ENCODE measurements at places on chromosomes 7 and 10.

DNA sequence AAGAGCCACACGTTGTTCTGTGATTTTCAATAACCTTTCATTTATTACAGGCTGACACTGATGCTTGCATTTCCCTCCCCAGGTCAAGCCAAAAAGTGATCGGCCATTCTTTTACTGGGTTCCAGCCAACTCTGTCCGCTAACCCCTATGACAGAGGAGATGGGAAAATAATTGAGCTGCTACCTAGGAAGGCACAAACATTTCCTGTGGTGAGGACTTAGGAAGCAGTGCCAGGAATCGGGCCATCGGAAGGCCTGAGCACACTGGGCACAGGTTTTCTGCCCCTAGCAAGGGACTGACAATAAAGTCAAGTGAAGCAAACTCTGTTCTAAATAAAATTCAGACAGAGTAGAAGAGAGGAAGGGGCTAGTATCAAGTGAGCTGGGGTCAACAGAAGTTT lies 313.0 kb upstream of the AOAH start:
- no peak for DNase-seq

GRCh38 chr7:134394056-134394455 lies 64.8 kb downstream of the AKR1B1 start:
- DNase-seq: no peak

DNA sequence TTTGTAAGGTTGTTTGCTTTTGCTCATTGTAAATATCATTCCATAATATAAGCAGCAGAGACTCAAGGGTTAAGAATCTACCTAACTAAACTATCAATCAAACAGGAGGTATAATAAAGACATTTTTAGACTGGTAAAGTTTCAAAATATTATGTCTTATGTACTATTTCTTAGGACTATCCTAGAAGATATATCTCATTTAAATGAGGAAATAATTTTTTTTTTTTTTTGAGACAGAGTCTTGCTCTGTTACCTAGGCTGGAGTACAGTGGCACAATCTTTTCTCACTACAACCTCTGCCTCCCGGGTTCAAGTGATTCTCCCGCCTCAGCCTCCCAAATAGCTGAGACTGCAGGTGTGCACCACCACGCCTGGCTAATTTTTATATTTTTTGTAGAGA lies 80.9 kb upstream of the PARD3 start:
- no peak for DNase-seq

GRCh38 chr10:13633689-13634088 lies 46.9 kb downstream of the PRPF18 start:
- no peak for DNase-seq

DNA sequence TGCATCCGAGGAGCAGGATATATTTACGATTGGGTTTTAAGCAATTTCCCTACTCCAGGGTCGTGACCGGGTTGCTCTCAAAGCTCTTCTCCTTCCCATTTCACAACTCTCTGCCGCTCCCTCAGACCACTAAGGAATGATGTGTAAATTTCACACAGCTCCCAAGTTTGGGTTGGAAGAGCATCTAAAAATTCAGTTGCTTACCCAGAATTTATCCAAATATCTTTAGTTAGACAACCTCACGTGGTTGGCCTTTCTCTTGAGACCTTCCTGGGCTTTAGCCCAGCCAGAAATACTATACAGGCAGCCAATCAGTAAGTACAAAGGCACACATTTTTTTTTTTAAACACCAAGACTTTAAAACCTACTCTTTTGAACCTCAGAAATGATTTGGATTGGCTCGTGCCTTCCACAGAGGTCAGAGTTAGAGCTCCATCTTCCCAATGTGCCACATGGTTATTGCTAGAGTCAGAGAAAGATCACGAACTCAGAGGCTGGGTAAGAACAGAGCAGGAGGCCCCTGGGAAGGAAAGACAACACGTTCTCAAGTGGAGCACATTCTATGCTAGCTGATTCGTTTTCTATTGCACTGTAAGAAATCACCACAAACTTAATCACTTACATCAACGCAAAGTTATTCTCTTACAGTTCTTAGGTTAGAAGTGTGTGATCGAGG lies 335.4 kb upstream of the MGMT start:
- DNase-seq: no peak

- DNase-seq: peak; percentile 62
Measured at GRCh38 chr10:133275684-133276092, 980 bp downstream of the ADAM8 start.

DNA sequence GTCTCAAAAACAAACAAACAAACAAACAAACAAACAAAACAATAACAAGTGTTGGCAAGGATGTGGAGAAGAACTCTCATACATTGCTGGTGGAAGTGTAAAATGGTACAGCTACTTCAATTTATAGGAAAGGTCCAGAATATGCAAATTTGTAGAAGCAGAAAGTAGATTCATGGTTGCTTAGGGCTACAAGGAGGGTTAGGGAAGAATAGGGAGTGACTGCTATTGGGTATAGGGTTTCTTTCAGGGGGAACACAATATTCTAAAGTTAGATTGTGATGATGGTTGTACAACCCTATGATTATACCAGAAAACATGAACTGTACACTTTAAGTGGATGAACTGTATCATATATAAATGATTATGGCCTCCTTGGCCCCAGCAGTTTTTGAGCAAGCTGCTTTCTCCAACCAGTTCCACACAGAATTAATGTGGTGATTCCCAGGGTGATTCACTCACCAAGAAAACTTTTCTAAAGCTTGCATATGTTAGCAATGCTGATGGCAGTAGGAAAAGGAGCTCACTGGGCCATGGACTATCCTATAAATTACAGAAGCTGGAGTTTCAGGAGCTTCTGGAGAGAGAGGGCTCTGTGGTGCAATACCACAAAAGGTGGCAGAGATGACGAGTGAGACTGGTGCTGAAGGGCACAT lies 52.8 kb upstream of the KCNIP2 start:
- DNase-seq: no peak

DNA sequence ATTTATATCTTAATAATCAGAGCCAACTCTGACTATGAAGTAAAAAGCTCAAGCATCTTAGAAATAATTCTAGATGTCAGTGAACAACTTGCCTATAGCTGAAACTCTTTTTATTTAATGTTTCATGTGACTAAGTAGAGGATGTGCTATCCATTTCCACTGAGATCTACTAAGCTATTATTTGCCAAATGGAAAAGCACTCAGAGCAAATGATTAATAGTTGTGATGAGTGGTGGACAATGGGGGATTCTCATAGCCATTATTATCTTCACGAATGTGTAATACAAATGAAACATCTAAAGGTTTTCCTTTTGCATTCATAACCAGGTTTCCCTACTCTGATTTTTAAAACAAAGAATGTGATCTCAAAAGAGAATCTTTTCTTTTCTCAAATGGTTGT lies 126.6 kb upstream of the GNAI1 start:
- no peak for DNase-seq

DNA sequence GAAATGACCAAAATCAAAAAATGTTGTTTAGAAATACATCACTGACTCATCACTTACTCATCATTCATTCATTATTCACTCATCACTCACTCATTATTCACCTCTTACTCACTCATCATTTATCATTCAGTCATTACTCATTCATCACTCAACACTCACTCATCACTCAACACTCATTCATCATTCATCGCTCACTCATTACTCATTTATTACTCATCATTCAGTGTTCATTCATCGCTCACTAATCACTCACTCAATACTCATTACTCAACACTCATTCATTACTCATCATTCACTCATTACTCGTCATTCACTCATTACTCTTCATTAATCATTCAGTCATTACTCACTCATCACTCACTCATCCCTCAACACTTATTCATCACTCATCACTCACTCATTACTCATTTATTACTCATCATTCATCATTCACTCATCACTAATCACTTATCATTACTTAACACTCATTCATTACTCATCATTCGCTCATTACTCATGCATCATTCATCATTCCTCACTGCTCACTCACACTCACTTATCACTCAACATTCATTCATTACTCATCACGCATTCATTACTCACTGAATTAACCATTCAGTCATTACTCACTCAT lies 238.5 kb downstream of the ADARB2 start:
- no peak for DNase-seq

GRCh38 chr10:49189422-49189821 lies 1.2 kb upstream of the TMEM273 start:
- DNase-seq: no peak

DNA sequence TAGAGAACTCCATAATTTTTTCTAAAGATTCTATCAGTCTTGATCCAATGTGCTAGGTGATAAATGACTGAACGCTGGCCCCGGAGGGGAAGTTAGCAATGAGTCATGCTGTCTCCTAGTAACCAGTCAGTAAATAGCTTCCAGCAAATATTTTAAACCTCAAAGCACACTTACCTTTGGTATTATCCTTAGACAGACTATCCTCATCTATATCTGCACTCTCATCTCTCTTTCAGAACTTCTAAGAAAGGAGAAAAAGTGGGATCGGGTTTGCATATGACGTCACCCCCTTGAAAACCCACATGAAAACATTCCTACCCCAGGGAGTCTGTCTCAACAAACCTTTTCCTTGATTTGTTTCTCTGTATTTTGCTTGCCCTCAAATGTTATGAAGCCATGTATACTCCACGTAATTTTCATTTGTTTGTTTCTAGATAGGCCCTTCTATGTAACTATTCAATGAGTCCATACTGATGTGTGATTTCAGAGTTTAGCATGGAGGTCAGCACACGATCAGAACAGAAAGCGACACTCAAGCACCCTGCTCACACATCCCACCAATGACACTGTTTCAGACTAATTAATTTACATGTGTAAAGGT lies 174.9 kb upstream of the NRP1 start:
- DNase-seq: peak; percentile 65

DNA sequence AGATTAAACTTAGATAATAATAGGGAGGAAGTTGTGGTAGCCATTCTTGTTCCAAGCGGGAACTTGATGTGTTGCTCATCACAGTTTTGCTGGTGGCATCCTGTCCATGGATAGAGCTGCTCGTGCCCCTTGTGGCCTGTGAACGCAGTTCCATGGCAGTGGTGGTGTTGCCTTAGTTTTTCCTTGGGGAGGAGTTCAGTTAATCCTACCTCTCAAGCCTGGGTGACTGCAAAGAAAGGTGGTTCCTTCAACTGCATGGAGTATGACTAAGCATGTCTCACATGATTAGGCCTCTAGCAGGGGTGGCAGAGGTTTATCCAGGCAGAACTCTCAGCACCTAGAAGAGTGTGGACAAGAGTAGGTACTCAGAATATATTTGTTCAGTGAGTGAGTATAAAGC lies 99.7 kb downstream of the MAPK8 start:
- DNase-seq: no peak

DNA sequence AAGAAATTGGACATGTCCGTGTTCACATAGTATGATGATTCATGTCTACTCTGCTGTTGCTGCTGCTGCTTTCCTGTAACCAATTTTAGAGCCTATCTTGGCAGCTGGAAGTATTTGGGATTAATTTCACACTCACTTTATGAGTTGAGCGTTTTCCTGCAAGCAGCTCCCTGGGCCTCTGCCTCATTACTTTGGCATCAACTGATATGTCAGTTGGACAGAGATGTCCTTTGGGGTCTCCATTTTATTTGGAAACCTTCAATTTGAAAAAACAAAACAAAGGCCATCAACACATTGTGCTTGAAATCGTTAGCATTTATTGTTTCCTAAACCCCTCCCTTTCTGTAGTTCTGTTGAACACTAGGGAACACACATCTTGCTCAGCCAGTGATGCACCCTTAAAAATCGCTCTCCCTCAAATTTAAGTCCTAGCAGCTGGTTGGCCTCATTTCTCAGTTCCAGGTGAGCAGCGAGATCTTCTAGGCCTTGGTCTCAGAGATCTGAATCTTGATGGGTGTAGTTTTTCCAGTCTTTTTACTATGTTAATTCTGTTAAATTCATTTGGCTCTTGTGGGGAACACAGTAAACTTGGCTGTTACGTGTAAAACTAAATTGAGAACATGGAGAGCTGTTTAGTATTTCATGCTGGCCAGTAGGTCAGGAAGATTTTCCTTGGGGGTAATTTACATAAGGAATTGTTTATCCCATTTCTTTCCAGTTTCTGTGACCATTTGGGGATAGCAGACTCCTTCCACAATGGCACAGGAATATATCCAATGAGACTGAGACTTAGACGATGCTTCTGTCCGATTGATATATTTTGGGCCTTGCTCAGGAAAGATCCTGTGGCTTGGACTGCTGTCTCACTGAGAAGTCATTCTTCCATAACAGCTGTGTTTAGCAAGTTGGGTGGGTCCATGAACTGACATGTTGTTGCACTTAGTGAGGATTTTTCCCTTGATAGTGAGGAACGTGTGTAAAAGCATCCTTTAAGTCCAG lies 371.6 kb downstream of the BBS9 start:
- no peak for DNase-seq

DNA sequence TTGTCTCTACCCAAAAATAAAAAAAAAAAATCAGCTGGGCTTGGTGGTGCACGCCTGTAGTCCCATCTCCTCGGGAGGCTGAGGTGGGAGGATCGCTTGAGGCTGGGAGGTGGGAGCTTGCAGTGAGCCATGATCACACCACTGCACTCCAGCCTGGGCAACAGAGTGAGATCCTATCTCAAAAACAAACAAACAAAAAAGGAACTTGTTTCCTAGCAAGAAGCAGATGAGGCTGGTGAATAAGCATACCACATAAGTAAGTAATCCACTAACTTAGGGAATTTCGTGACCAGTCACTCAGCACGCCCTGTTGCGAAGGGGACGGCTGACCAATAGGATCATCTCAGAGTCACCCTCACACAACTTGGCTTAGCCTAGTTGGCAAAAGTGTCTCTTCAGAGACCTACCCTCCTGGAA lies 64.6 kb downstream of the CUX1 start:
- DNase-seq: no peak

DNA sequence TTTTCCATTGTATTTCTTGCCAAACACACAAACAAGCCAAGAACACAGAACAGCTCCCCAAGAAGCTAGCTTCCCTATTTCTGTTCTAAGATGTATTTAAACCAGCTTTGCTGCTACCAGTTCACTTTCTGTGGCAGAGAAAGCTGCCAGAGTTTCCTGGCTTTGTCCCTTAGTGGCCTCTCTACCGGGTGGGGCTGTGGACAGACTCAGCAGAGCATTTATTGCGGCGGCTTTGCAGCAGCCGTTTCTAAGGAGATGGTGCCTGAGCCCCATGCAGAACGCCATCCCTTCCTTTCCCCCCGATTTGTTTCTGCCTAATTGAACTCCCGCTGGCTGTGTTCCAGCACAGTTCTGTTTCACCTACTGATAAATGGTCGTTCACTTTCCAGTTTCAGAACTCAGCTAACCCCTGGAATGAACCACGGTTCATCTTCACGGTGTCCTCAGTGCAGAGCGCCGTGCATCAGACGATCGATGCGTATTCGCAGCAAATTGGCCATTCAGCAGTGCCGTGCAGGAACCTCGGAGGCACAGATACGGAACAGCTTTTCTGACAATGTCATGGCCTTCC lies 33.8 kb upstream of the SFMBT2 start:
- DNase-seq: no peak

- DNase-seq: no peak
Measured at GRCh38 chr7:129341212-129341611, 93.0 kb upstream of the STRIP2 start.

GRCh38 chr10:62171791-62172190 lies 96.9 kb downstream of the RTKN2 start:
- DNase-seq: no peak

GRCh38 chr10:89390476-89391225 lies 1.8 kb upstream of the IFIT1 start:
- DNase-seq: no peak
